ENCODE measurements at places on chromosomes 5 and 9.

GRCh38 chr9:124022201-124023121 lies 10.9 kb downstream of the LHX2 start:
- DNase-seq = no peak

- no peak for DNase-seq
Observed at GRCh38 chr5:57445006-57445704, 37.5 kb downstream of the ACTBL2 start.

DNA sequence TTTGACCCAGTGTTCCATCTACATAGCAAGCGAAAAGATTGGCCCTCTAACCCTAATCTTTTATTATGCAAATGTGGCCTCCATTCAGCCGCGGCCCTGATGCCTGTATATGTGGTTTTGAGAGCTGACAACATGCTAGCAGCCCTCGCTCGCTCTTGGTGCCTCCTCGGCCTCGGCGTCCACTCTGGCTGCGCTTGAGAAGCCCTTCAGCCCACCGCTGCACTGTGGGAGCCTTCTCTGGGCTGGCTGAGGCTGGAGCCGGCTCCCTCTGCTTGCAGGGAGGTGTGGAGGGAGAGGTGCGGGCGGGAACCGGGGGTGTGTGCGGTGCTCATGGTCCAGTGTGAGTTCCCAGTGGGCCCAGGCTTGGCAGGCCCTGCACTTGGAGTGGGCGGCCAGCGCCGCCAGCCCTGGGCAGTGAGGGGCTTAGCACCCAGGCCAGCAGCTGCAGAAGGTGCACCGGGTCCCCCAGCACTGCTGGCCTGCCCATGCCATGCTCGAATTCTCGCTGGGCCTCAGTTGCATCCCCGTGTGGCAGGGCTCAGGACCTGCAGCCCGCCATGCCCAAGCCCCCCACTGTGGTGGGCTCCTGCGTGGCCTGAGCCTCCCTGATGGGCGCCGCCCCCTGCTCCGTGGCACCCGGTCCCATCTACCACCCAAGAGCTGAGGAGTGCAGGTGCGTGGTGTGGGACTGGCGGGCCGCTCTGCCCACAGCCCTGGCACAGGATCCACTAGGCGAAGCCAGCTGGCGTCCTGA lies 757.5 kb upstream of the CTNND2 start:
- no peak for DNase-seq

DNA sequence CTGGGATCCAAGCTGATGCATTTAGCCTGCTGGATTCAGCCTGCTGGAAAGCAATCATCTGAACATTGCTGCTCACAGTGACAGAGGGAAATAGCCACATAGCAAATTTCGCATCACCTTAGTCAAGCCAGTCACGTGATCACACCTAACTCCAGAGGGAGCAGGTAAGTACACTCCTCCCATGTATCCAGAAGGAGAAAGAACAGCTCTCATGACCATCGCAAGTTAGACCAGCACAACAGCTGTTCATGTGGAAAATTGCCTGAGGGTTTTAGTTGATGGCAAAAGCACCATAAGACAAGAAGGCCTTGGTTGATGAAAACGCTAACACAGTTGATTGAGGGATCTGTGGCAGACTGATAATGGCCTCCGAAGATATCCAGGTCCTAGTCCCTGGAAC lies 34.2 kb upstream of the MYO10 start:
- no peak for DNase-seq

- DNase-seq = no peak
Observed at GRCh38 chr9:113909421-113909820, 33.3 kb downstream of the ZNF618 start.

GRCh38 chr9:126123927-126124326 lies 202.7 kb upstream of the MVB12B start:
- no peak for DNase-seq

- peak; percentile 79 for DNase-seq
Observed at GRCh38 chr5:73447530-73448462, 781 bp downstream of the FOXD1 start.

GRCh38 chr5:7869474-7870136 lies 657 bp downstream of the MTRR start:
- no peak for DNase-seq

GRCh38 chr5:57774439-57774838 lies 291.8 kb upstream of the ACTBL2 start:
- no peak for DNase-seq

GRCh38 chr5:66993448-66993847 lies 203.2 kb downstream of the CD180 start:
- DNase-seq = no peak

DNA sequence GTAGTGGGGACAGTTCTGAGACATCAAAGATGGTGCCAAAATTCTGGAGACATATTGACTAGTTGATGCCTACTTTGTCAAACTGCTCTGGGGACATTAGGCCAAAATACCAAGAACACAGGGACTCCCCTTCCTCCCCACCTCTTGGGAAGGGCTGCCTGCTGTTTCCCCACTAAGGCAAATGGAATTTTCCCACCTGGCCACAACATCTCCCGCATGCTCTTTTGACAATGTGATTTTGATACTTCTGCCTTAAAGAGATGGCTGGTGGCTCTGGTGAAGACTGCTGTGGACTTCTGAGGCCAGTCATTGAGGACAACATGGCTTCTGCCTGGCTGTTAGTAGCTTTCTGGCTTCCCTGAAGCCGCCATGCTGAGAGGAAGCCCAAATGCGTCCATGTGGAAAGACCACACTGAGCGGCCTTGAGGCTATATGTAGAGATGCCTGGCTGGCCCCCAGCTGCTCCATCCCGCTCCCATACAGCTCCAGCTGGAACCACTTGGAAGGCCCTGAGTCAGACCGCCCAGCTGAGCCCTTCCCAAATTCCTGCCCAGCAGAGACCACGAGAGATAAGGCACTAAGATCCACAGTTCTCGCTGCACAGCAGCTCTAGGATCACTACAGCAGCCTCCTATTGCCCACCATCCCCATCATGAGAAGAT lies 226.7 kb downstream of the SYK start:
- DNase-seq = no peak

GRCh38 chr9:21317956-21318923 lies 13.1 kb upstream of the IFNA5 start:
- DNase-seq = peak; percentile 49

DNA sequence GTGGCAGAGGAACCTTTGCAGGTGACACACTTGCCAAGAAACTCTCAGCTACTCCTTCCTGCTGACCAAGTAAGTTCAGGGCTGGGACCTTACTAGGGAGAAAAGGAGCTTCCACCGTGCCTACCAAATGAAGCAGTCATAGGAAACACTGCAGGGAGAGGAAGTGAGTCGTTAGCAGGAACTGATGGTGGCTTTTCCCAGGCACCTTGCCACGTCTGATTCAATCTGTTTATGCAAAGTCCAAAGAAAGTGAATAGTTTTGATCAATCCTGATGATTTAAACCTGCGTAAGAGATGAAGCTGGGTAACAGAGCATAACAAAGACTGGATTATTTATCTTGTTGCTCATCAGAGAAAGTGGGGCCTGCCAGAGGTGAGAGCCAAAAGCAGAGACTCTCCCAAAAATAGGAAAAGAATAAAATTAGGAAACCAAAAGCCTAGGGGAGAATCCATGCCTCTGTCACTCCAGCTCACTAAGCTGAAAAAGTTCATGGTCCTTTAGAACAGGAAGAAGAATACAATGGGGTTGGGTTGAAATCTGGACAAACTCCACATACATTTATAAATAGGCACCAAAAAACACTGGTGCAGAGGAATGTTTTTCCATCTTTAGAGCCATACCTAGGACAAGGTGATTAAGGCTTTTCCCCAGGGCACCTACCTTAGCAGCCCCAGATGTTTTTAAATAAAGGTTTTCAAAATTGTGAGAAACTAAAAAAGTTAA lies 9.3 kb upstream of the PFDN1 start:
- DNase-seq = peak; percentile 79

DNA sequence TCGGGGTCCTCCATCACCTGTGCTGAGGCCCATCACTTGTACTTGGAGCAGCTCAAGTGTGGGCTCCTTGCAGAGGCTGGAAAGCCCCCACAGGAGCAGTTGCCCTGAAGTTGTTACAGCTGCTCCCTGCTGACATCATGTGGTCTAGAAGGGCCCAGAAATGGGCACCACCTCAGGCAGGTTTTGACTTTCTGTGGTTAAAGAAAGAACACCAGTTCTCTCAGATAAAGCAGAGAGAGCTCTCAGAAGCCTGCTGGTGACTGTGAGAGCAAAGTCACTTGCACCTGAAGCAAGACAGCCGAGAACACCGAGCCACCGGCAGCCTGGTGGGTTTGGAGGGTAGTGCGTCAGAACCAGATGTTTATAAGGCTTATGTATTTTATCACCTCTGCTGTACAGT lies 70.4 kb downstream of the MVB12B start:
- no peak for DNase-seq

DNA sequence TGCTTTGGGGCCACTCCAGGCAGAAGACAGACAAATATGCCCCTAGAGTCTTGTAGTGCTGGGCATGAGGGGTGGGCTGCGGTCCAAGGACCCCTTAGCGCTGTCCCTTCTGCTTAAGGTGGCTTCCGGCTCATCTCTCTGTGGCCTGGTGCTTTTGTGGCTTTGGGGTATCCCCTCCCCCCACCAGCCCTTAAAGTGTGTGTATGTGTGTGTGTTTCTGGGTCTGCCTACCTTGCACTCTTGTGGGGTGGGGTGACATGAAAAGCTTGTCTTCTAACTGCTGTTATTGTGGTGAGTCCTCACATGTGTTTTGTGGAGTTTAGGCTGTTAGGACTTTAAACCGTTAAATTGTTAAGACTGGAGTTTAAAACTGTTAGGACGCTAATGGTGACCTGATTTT lies 23.6 kb downstream of the MARCHF6 start:
- DNase-seq = no peak

DNA sequence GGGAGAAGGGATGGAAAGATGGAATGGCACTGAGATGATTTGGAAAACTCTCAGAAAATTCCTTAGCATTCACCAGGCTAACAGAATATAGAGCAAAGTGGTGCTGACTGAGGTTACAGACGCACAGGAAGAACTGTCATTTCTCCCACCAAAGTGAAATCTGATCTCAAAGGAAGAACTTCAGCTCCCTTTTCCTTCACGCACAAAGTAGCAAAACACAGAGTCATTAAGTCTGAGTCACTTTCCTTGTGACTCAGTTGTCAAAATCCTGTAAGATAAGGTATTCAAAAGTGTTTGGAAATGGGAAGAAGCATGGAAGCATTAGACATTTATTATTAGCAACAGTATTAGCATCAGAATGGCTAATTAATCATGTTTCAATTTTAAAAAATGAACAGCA lies 11.7 kb downstream of the MPDZ start:
- peak; percentile 76 for DNase-seq

GRCh38 chr5:89016741-89017303 lies 133.8 kb upstream of the MEF2C start:
- no peak for DNase-seq

GRCh38 chr5:52895075-52895474 lies 94.1 kb upstream of the ITGA2 start:
- no peak for DNase-seq

GRCh38 chr9:73855206-73855605 lies 641.9 kb upstream of the RORB start:
- DNase-seq = no peak

- peak; percentile 37 for DNase-seq
Observed at GRCh38 chr5:7850395-7851239, at the start of gene CFAP90. Gene CFAP90 (minus strand): TSS chr5:7851133. CDS start chr5:7851021, 112 bp downstream.

DNA sequence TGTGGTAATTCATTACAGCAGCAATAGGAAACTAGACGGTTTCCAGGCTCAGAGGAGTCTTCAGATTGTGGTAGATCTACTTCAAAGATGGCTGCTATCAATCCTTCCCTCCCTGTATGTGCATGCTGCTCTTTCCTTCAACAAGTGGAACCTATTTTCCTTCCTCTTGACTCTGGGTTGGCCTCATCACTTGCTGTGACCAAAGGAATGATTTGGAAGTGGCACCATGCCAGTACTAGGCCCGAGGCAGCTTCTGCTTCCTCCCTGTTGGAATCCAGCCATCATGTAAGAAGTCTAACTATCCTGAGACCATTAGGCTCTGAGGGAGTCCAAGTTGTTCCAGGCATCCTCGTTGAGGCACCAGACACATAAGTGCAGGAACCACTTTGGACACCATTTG lies 46.5 kb upstream of the MCTP1 start:
- DNase-seq = no peak

DNA sequence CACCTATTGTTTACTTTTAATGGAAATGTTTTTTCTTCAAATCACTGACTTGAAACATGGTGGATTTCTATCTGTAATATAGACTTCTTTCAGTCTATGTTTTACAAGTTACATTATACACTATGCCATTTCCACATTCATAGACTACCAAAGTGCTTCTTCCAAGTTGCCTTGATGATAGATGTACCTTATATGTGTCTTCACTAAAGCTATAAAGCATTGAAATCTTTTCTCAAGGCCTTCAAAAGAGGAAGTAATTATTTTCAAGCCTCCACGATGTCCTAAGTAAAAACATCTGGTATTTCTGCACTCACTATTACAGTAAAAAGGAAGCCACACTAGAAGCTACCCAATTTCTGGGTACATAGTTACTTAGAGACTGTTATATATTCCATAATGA lies 113.3 kb downstream of the FGF10 start:
- DNase-seq = no peak

DNA sequence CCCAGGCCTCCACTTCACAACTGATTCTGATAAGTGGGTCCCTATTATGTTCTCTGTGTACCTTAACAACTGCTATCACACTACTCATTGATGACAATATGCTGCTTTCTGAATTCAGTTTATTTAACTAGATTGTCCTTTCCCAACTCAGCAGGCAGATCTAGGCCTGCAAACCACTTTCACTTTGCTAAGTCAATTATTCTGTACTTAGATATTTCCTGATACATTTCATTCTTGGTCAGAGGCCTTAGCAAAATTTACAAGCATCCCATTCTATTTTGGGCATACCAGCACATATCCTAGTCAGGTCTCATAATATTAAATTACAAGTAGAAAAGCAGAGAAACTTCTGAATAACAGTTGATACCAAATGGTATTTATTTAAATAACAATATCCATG lies 235.7 kb upstream of the HAPLN1 start:
- DNase-seq = peak; percentile 34

GRCh38 chr9:78320875-78321496 lies 24.1 kb downstream of the PSAT1 start:
- no peak for DNase-seq

- peak; percentile 68 for DNase-seq
Observed at GRCh38 chr5:40291338-40291737, 388.4 kb upstream of the PTGER4 start.

DNA sequence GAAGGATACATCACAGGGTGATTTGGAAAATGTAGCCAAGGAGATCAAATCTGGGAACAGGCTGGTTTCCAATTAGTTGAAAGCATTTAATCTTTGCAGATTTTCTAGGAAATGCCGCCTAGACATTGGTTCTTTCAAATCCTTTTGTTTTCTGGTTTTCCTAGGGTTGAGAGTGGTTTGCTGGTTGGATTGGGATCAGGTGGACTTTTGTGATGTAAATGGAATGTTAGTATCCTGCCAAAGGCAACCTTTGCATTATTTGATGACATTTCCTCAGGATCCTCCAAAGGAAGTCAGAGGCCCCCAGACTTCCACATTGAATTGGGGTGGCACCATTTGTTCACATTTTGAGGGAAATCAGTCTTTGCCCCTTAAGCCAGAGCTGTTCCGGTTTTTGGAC lies 245.5 kb upstream of the RPS23 start:
- no peak for DNase-seq

- no peak for DNase-seq
Observed at GRCh38 chr5:572398-573019, 39.6 kb upstream of the CEP72 start.
